ENCODE measurements at places on chromosomes 16 and 17. TPM values are rescaled to one million over a fixed set of nuclear protein-coding genes. Genes with fewer than 3 reads are reported as not detected.

PPP1R27 gene
- total RNA-seq = not detected

SDK2 gene
- total RNA-seq = 0.82 TPM

FBXW10B gene
- 1.6 TPM for total RNA-seq

ITGAD gene
- total RNA-seq = 0.11 TPM

KRTAP3-1 gene
- total RNA-seq = not detected

HSD17B1 gene
- 0.98 TPM for total RNA-seq

NEURL4 gene
- 44.5 TPM for total RNA-seq

ZNF597 gene
- 1.6 TPM for total RNA-seq

UNC13D gene
- 20.5 TPM for total RNA-seq

CRYBA1 gene
- not detected for total RNA-seq

RBFOX1 gene
- 11.2 TPM for total RNA-seq

SLC38A8 gene
- total RNA-seq = not detected

OTOA gene
- total RNA-seq = 0.11 TPM

RNF222 gene
- not detected for total RNA-seq

TMC8 gene
- 8.8 TPM for total RNA-seq

ADAP2 gene
- total RNA-seq = 14.4 TPM

LRRC37A gene
- total RNA-seq = 6.4 TPM

DOC2B gene
- total RNA-seq = 2.0 TPM

NKD1 gene
- 5.6 TPM for total RNA-seq

RTN4RL1 gene
- 0.15 TPM for total RNA-seq

CRHR1 gene
- not detected for total RNA-seq

LPO gene
- not detected for total RNA-seq

HP gene
- total RNA-seq = not detected

FAM171A2 gene
- total RNA-seq = 0.67 TPM

CIITA gene
- total RNA-seq = 10.2 TPM

KRTAP4-9 gene
- not detected for total RNA-seq

All from left colon (tissue), 2 donors.